Nephron progenitor cell (in vitro differentiated cells): ENCODE measurements at places on chromosomes 3 and 15.

DNA sequence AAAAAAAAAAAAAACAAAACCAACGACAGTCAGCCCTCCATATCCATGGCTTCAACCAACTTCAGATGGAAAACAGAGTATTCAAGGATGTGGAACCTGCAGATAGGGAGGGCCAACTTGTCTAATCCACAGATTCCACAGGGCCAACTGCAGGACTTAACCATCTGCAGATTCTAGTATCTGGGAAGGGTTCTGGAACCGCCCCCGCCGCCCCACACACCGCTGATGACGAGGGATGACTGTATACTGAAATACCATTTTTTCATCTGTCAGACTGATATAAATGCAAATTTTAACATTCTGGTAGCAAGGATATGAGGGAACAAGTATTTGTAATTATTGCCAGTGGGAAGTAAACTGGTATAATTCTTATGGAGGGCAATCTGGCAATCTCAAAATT lies 29.5 kb downstream of the ADPGK start:
- DNase-seq, result no peak

DNA sequence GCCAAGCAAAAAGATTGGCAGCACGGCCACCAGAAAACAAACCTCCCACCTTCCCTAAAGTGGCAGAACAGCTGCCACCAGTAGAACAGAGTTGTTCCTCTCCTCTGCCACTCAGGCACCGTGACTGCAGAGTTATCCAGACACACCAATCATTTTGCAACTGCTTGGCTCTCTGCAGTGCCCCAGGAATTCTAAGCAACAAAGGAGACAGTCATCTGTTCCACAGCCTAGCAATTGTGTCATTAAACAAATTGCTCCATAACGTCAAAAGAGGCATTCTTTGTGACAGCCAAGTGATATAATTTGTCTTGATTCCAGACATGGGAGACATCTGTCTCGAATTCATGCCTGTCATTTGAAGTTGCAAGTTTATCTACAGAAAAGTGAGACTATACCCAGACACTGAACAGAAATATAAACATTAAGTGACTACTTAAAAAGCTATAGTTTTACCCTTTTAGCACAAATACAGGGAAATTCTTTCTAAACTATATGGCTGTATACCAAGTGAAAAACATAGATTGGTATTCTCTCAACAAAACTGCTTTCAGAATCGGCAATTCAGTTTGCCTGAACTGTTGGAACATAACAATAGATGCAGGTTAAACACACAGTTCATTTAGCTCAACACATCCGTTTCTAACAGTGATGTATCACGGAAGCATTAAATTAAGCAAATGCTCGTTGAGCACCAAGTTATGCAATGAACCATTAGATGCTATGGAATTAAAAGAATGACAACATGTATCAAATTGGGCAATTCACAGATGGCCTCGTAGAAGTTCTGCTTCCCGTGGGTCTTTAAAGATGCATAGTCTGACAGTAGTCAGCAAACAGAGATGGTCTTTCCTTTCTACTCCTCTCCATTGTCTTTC lies 281.3 kb downstream of the FGF12 start:
- peak; percentile 4 for DNase-seq

- DNase-seq, result no peak
These were observed 17.8 kb upstream of the IQCF6 start for GRCh38 chr3:51796854-51797253.

- no peak for DNase-seq
These were observed 74.7 kb downstream of the BTD start for GRCh38 chr3:15676259-15676658.

- DNase-seq, result peak; percentile 60
These were observed at the start of gene SLC6A20 for GRCh38 chr3:45795882-45796765. Gene SLC6A20 (minus strand): TSS chr3:45796536. CDS start chr3:45796419, 117 bp downstream.
